ENCODE measurements at places on chromosomes 4 and X. TPM values are rescaled to one million over a fixed set of nuclear protein-coding genes. Genes with fewer than 3 reads are reported as not detected.

Gene FOXP3
- total RNA-seq = 0.18 TPM

Gene CD38
- total RNA-seq = 6.1 TPM

DNA sequence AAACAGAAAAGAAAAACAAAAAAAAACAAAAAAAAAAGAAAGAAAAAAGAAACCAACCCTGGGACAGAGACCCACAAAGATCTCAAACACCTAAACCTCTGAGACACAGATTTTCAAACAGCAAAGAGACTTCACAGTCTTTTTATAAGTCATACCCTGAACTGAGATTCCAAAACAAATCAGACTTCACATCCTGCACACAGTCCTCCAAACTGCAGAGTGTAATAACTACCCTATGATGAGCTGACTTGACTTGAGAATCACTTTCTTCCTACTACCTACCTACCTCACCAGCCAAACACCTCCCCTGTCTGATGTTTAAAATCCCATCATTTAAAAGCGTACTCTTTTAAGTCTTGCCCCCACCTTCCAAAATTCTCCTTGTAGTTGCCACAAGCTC, 25.2 kb upstream of the GLOD5 start:
- DNase-seq = no peak
- no peaks in the 10 kb centered on the region for H3K4me1 ChIP-seq
- no peak overlapping the region for H3K4me3 ChIP-seq
- no peaks in the 10 kb centered on the region for H3K36me3 ChIP-seq
- H3K27me3 ChIP-seq = no peaks in the 10 kb centered on the region
- H3K27ac ChIP-seq = no peak overlapping the region

DNA sequence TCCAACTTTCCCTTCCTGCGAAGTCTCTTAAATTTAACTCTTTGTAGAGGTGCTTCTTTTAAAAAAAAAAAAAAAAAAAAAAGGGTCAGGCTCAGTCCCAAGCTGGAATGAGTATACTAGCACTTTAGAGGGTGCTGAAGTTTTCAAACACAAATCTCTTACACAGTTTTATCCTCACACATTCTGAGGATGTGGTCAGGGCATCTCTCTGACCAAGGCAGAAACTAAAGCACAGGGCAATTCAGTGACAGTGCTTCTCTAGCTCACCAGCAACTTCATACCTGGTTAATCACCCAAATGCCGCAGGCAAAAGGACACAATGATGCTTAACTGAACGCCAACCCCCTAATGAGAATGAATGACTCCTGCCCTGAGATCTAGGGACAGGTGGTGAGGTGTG, 9.8 kb upstream of the PGM2 start:
- H3K27me3 ChIP-seq = no peaks in the 10 kb centered on the region
- H3K4me3 ChIP-seq = no peak overlapping the region
- H3K36me3 ChIP-seq = no peaks in the 10 kb centered on the region
- no peak for DNase-seq
- H3K4me1 ChIP-seq = peaks cover 9% of the 10 kb centered on the region

- H3K27ac ChIP-seq = no peak overlapping the region
- no peaks in the 10 kb centered on the region for H3K4me1 ChIP-seq
- no peak for DNase-seq
- H3K27me3 ChIP-seq = no peaks in the 10 kb centered on the region
- no peaks in the 10 kb centered on the region for H3K36me3 ChIP-seq
Measured at GRCh38 chrX:148354916-148355315, 145.5 kb upstream of the AFF2 start.

Data from right lobe of liver (tissue), 6 donors.